Chondrocyte (in vitro differentiated cells): ENCODE measurements at places on chromosomes 12 and 14.

GRCh38 chr12:49646871-49647654 is 23.7 kb downstream of the PRPF40B start:
- DNase-seq, result no peak

DNA sequence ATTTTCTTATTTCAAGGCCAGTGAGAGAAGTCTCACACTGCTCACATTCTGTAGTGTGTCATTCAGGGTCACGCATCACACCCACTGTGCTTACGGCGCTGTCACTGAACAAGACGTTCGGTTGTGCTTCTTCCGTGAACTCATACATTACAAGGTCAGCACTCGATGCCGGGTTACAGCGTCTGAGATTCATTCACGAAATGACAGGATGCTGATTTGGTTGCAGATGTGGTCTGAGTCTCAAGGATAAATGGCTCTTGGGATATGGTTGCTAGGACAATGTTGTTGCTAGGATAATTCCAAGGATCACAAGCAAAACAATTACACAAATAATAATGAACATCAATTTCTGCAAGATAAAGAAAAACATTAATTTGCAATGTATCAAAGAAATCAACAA is 47.4 kb downstream of the STX2 start:
- no peak for DNase-seq

- DNase-seq, result no peak
Observed at GRCh38 chr12:67442896-67443295, 173.7 kb downstream of the CAND1 start.

DNA sequence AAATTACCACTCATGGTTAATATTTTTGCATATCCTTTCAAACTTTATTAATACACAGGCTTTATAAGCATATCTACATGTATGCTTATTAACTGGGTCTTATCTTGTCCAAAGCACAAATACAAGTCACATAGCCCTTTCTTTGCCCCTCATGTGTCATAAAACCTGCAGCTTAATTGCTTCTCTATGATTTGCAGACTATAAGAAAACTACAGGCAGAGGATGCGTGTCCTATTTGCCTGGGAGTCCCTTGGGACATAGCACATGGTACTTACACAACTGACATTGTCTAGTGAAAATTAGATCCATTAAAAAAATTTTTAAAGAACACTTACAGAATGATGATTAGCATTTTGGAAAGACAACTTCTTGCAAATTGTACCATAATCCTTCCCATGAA is 190.5 kb upstream of the PLEKHA5 start:
- no peak for DNase-seq

DNA sequence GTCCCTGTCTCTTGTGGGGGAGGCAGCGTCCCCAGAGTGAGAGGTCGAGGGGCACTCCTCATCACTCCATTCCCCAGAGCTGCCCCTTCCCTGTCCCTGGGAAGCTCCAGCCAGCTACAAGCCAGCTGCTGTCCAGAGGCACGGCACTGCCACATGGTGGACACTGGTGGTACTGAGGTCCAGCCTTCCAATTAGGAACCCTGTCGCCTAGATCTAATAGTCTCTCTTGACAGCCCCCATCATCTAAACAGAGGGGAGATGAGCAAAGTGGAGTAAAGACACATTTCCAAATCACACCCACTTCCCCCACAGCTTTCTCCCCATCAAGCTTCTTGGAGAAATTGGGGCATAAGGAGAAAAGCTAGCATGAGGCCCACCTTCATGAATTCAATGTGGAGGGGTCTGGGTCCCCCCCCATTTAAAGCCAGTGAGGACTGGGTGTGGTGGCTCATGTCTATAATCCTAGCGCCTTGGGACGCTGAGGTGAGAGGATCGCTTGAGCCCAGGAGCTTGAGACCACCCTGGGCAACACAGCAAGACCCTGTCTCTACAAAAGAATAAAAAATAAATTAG is 2.1 kb upstream of the INHBE start:
- DNase-seq, result peak; percentile 29

GRCh38 chr12:116015525-116015924 is 262.0 kb downstream of the MED13L start:
- DNase-seq, result no peak
